ENCODE measurements at places on chromosomes 5 and 9.

DNA sequence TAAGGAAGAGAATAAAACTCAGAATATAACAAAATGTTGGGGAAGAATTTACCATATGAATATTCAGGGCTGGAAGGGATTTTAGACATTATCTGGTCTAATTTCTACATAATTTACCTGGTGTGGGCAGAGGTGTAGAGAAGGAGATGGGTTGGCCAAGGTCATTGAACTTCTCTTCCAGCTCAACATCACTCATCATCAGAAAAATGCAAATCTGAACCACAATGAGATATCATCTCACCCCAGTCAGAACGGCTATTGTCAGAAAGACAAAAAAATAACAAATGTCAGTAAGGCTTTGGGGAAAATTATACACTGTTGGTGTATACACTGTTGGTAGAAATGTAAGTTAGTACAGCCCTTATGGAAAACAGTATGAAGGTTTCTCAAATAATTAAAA is 121.7 kb downstream of the PTTG1 start:
- DNase-seq = no peak

DNA sequence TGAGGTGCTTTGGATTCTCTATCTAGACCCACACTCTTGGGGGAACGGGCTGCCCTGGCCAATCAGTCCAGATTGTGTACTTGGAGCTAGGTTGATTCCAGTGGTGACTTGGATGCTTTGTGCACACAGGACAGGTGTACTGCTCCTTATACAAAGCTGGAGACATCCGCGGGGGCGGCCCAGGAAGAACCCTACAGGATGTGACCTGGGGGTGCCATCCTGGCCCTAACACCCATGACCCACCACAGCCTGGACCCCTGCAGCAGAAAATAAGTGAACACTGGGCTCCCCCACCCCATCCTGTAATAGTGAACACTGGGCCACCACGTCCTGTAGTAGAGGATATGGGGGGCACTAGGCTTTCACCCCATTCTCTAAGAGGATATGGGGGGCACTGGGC is 12.1 kb upstream of the PLEKHG4B start:
- no peak for DNase-seq

- no peak for DNase-seq
Measured at GRCh38 chr5:178624631-178625546, 2.0 kb downstream of the CLK4 start.

GRCh38 chr5:180176191-180176590 is 32.8 kb downstream of the RASGEF1C start:
- no peak for DNase-seq

DNA sequence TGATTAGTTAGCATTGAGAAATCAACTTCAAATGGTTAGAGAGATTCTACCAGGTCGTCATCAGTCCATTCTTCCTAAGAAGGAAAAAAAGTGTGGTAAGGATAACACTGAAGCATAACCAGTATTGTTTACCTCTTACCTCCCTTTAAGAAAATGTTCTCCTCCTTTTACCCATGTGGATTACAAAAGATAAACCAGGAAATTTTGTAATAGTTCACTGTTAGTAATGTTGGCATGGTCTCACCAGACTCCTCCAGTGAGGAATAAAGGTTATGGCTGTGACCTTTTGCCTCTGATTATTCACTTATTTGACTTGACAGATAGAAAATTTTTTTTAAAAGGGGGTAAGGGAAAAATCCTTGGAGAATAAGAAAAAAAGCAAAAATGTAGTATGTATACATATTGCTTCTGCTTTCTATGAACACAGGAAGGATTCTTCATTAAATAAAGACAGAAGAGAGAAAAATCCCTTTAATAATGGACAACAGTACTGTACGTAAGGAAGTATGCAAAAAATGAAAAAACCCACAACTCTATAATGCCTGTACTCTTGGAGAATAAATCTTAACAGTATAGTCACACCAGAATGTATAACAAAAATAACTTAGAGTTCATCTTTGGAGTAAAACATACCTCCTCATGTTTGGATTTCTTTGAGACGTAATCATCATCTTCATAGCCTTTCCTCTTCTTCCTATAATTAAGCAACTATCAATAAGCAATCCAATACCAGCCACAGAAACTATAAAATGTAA is 18.1 kb downstream of the CCNH start:
- no peak for DNase-seq

GRCh38 chr9:132627106-132627505 is 42.7 kb downstream of the DDX31 start:
- no peak for DNase-seq

DNA sequence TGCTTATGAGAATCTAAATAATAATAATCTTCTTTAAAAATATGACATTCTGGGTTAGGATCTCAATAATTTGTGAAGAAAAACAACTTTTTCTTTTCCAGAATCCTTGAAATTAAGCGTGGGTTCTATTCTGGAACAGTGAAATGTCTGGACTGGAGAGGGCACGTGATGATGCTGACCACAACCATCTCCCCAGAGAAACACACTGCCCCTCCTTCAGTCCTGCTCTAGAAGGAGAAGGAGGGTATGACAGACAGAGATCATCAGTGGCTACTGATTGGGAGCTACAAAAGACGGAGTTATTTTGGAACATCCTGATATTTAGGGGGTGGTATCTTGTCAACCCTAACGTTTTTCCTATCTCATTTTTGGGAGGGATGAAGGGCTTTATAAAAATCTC is 40.2 kb downstream of the MEF2C start:
- DNase-seq = no peak

DNA sequence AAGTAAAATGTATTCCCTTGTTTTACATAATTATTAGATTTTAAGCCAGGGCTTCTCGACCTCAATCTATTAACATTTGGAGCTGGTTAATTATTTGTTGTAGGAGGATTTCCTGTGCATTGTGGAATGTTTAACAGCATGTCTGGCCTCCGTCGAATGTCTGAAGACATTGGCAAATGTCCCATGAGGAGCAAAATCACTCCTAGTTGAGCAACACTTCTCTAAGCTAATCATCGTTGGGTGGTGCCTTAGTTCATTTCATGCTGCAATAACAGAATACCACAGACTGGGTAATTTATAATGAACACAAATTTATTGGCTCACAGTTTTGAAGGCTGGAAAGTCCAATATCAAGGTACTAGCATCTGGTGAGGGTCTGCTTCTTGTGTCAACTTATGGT is 13.4 kb upstream of the VPS13A start:
- DNase-seq = no peak

DNA sequence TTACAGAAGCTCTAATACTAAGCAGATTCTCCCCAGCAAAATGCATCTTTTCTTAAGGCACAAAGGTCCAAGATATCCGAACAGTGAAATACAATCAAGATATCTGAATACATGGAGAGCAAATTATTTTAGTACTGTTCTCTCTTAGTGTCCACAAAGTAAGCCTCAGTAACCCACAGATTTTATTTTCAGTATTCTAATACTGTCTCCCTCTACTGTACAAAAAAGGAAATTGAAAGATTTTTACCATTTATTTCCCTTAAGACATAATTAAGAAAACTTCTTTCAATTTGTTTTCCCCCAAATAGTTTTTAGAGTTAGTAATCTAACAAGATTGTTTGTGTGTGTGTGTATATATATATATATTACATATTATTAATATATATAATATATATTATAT is 24.7 kb upstream of the NOL6 start:
- DNase-seq = no peak

DNA sequence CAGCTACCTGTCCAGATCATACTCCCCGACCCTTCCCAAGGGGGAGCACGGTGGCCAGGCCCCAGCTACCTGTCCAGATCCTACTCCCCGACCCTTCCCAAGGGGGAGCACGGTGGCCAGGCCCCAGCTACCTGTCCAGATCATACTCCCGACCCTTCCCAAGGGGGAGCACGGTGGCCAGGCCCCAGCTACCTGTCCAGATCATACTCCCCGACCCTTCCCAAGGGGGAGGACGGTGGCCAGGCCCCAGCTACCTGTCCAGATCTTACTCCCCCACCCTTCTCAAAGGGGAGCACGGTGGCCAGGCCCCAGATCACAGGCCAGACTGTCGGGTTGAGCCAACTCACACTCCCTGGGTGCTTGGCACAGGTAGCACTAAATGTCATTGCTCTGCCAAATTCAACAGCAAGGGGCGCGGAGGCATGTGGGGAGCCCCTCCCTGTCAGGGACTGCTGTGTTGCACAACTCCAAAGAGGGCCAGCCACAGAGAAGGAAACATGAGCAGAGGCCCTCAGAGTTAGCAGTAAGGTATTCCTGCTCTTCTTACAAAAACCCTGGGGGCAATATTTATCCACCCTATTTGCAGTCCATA is 136.9 kb downstream of the OLFM1 start:
- no peak for DNase-seq

- DNase-seq = no peak
Measured at GRCh38 chr5:154084062-154084639, 45.4 kb downstream of the MFAP3 start.

GRCh38 chr9:136703276-136703860 is 9.0 kb upstream of the DIPK1B start:
- no peak for DNase-seq

GRCh38 chr5:144203750-144204596 is 33.3 kb downstream of the KCTD16 start:
- DNase-seq = no peak

GRCh38 chr9:38254151-38254550 is 138.4 kb upstream of the ALDH1B1 start:
- no peak for DNase-seq

GRCh38 chr5:620586-621180 is 8.5 kb downstream of the CEP72 start:
- DNase-seq = no peak

DNA sequence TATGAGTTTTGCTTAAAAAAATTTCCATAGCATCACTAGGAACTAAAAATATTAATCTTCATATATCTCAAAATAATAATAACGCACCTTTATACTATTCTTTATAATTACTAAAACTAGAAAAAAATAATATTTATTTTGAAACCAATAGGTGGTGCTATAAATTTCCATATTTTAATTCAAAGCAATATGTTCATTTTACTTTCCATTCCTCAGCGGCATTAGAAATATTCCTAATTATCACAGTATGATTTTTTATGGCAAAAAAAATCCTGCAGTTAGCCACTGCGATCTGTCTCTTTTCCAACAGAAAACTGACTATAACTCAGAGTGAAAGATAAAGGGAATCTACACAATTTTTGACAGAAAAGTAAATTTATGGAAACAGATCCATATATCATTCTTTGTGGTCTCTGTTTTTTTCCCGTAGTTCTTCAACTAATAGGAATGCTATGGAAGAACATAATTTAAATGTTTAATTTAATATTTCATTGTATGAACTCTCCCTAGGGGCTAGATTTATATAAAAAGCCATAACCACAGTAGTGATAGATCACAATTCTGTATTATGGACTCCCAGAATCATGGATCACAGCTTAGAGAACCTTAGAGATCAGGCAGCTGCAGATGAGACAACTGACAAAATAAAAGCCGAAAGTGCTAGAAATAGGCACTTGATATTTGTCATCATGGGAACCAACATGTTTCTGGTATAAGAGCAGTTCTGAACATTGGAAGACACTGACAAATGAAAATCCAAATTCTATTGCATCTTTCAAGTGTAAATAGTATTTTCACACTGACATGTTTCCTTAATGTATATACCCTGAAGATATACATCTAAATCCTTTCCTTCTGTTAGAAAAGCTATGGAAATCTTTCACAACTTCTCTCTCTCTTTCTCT is 167.7 kb upstream of the MPDZ start:
- no peak for DNase-seq

- DNase-seq = no peak
Measured at GRCh38 chr9:128045831-128046230, 21.3 kb downstream of the NAIF1 start.

DNA sequence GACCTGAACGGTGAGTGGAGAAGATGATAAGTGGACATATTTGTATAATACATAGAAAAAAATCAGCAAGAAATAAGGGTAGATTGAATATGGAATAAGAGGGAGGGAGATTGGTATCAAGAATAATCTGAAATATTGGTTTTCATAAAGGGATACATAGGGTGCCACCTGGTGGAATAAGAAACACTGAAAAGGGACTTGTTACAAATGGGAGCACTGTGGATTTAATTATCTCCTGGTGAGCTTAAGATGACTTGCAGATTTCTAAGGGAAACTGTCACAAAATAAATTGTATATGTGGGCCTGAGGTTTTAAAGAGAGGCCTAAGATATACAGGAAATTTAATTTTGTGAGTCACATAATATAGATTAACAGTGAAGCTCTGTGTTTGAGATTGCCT is 1403.5 kb upstream of the CDH18 start:
- no peak for DNase-seq
